ENCODE measurements at places on chromosomes 13 and 19. TPM values are rescaled to one million over a fixed set of nuclear protein-coding genes. Genes with fewer than 3 reads are reported as not detected.

DNA sequence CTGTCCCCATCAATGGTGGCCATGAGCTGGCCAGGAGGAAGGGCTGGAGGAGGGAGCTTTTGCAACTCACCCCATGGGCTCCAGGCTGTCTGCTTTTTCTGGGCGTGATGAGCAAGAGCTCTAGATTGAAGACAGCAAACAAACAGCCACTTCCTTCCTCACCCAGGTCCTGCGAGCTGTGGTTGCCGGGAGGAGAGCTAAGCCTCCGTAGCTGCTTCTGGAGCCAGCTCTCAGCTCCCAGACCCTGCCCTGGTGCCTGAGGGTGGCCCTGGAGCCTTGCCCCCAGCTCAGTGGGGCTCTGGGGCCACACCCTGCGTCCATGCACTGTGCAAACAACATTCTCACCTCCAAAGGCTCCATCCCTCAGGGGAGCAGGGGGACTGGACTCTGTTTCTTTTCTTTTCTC is 6.2 kb downstream of the MYO1F start:
- no peak for DNase-seq

DNA sequence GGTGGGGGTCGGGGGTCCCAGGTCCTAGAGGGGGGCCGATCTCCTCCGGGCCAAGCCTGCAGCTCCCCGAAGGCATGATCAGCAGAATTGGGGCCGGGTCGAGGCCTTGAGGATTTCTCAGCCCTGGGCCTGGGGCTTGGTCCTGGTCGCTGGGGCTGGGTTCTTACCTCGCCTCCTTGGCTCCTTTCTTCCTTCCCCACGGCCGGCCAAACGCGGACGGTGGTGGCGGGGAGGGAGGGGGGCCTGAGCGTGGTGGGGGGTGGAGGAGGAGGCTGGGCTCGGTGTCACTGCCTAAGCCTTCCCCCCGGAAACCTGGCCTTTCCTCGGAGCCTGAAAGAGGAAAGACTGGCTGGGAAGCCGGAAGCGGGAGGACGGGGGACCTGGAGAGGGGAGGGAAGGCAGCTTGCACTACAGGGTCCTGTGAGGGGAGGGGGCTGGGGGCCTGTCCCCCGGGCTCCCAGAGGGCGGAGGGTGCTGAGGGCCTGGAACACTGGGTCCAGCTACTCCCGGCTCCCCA is at the start of gene ZNF579:
Gene ZNF579, minus strand, starts transcription at position 221 of the 517 bp plus-strand sequence. CDS start 1,209 bp downstream, outside the sequence.
- peak; percentile 92 for DNase-seq

DNA sequence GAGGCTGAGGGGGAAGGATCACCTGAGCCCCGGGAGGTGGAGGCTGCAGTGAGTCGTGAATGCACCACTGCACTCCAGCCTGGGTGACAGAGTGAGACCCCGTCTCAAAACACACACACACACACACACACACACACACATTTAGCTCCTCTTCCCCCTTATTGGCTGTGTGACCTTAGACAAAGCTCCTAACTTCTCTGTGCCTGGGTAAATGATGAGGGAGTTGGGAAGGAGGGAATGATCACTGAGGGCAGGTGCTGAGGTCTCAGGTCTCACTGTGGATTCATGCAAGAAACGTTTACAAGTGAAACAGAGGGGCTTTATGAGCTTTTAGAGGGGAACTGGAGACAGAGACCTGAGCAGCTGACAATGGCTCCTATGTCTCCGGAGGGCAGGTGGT is 16.9 kb upstream of the BCL3 start:
- no peak for DNase-seq

The COX6B1 gene
- total RNA-seq, result 473 TPM

The COL4A2 gene
- 227 TPM for total RNA-seq

GRCh38 chr13:64845110-64845509 is 2385.0 kb downstream of the PCDH9 start:
- DNase-seq, result no peak

The NOVA2 gene
- 4.4 TPM for total RNA-seq

DNA sequence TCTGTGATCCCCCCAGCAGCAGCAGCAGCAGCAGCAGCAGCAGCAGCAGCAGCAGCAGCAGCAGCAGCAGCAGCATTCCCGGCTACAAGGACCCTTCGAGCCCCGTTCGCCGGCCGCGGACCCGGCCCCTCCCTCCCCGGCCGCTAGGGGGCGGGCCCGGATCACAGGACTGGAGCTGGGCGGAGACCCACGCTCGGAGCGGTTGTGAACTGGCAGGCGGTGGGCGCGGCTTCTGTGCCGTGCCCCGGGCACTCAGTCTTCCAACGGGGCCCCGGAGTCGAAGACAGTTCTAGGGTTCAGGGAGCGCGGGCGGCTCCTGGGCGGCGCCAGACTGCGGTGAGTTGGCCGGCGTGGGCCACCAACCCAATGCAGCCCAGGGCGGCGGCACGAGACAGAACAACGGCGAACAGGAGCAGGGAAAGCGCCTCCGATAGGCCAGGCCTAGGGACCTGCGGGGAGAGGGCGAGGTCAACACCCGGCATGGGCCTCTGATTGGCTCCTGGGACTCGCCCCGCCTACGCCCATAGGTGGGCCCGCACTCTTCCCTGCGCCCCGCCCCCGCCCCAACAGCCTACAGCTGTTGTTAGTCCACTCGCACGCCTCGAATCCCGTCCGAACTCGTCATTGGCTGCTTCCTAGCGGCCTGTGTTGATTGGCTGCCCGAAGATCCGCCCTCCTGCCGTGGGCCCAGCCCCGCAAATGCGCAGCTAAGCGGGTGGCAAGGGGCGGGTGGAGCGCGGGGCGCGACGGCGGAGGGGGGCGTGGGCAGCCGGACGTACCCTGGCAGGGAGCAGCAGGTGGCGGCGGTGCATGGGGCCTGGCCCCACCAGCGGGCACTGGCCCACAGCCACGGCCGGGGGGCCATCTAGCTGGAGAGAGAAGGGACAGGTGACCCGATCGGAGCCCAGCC is 1.4 kb upstream of the SIX5 start:
- DNase-seq, result peak; percentile 97

The POP4 gene
- 61.5 TPM for total RNA-seq

Measured in ureter (tissue), 1 donor.